SK-N-SH (cell line): ENCODE measurements at places on chromosomes 12 and 14.
A peak's percentile ranks its signal among the peaks of the same experiment; 100 is the strongest.

- H3K36me3 ChIP-seq, result no peaks in the 10 kb centered on the region
- H3K27ac ChIP-seq, result no peak overlapping the region
- DNase-seq, result peak; percentile 55
Measured at GRCh38 chr12:98998697-98999299, 353.7 kb downstream of the APAF1 start.

DNA sequence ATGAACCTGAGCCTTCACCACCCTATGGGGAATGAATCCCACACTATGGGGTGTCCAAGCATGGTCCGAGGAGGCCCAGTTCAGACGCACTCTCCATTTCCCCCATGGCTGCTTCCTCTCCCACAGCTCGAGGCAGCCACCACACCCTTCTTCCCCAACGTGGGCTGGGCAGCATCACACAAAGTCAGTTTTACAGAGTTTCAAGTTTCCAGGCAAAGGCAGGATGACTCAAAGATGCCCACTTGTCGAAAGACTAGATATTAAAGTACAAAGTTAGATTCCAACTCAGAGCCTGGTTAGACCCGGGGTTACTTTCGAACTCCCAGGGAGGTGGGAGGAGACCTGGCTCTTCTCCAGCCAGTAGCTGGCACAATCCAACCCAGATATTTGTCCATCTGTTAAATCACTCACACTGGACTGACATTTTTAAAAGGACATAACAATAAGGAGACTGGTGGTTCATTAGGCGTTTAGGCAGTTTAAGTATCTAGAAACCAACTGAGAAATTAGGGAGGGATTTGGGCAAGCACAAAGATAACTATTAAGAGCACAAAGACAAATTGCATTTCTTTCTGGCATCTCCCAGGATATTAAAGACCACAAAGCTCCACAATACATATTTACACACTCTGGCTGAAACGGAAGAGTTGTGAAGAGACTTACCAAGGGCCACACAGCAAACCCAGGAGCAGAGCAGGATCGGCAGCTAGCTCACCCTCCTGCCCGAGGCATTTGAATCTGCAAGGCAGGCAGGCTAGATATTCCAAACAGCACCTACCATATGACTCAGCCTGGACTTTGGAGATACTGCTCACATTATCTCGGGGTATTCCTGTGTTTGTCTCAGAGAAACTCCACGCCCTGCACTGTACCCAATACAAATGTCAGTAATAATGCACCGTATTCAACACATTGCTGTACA lies 34.8 kb downstream of the TMCC3 start:
- 0 out of 2 replicates have a peak overlapping the region, but pooled peaks have one; percentile 9 for H3K4me3 ChIP-seq
- H3K36me3 ChIP-seq, result no peaks in the 10 kb centered on the region
- H3K4me1 ChIP-seq, result peaks cover 13% of the 10 kb centered on the region; the same call in 1 of the 2 replicates
- no peak for DNase-seq
- H3K27ac ChIP-seq, result no peak overlapping the region

DNA sequence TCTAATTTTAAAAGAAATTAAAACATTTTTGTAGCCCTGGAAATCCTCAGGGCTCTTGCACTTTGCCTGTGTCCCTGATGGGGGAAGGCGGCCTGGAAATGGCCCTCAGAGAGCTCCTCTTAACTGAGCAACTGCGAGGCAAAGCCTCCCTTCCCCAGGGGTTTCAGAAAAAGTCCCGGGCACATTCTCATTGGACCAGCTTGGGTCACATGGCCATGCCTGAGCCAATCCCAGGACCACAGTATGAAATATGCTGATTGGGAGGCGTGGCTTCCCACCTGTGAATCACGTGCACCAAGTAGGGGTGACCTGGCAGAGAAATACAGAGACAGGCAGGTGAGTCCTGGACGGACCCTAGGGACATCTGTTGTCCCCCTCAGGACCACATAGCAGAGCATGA lies 90.4 kb upstream of the SFSWAP start:
- H3K27me3 ChIP-seq, result no peaks in the 10 kb centered on the region
- H3K36me3 ChIP-seq, result no peaks in the 10 kb centered on the region
- no peak overlapping the region for H3K4me3 ChIP-seq
- peaks cover 15% of the 10 kb centered on the region; the same call in 1 of the 2 replicates for H3K4me1 ChIP-seq
- DNase-seq, result peak; percentile 58

- DNase-seq, result no peak
Measured at GRCh38 chr14:98160901-98161300, 1111.1 kb downstream of the BCL11B start.

DNA sequence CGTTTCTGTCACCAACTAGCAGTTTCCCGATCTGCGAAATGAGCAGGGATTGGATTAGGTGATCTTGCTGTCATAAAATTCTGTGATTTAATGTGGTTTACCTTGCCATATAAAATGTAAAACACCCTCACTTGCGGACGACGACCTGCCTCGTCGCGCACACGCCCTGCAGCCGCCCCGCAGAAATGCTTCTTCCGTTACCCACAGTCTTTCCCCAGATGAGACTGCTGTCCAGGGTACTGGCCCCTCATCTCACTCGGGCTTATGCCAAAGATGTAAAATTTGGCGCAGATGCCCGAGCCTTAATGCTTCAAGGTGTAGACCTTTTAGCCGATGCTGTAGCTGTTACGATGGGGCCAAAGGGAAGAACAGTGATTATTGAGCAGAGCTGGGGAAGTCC lies 17.7 kb upstream of the FOXJ2 start:
- H3K27ac ChIP-seq, result no peak overlapping the region
- H3K4me3 ChIP-seq, result no peak overlapping the region
- H3K36me3 ChIP-seq, result no peaks in the 10 kb centered on the region
- DNase-seq, result no peak
- no peaks in the 10 kb centered on the region for H3K4me1 ChIP-seq
- H3K27me3 ChIP-seq, result peaks cover 46% of the 10 kb centered on the region

DNA sequence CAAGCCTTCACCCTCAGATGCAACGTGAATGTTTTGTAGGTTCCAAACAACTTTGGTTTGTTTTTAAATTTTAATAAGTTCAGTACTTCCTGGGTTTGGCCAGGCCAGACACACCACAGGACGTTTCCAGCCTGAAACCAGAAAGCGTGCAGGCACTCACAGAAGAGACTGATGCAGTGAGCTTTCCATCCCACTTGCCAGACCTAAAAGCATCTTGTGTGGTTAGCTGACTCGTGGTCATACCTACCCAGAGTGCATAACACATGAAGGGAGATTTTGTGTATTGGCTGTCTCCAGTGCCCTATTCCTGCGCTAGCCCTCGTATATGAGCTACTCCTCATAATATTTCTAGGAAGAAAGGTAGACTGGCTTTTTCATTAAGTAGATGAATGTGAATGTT lies 297.3 kb upstream of the FAR2 start:
- no peaks in the 10 kb centered on the region for H3K4me1 ChIP-seq
- H3K36me3 ChIP-seq, result no peaks in the 10 kb centered on the region
- H3K27ac ChIP-seq, result no peak overlapping the region
- H3K27me3 ChIP-seq, result no peaks in the 10 kb centered on the region
- no peak for DNase-seq

GRCh38 chr14:69812711-69813110 lies 15.7 kb upstream of the SLC10A1 start:
- no peak overlapping the region for H3K27ac ChIP-seq
- peaks cover 4% of the 10 kb centered on the region; the same call in 1 of the 2 replicates for H3K27me3 ChIP-seq
- no peaks in the 10 kb centered on the region for H3K36me3 ChIP-seq
- no peak overlapping the region for H3K4me3 ChIP-seq
- DNase-seq, result no peak
- no peaks in the 10 kb centered on the region for H3K4me1 ChIP-seq

DNA sequence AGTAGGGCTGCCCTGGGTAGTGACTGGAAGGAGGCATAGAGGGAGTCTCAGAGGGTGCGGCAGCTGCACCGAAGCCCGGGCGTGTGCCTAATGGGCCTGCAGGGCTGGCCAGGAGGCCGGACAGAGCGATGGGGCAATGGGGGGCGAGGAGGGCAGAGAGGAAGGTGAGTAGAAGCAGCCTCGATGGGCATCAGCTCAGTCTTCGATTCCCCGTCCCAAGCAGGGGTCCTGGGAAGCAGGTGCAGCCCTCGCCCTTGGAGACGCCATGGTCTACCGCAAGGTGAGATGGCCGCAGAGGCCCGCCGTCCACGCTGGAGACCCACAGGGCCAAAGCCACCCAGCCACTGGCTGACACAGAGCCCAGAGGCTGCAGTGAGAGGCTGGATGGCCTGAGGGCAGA lies 70.8 kb downstream of the GALNT9 start:
- H3K36me3 ChIP-seq, result no peaks in the 10 kb centered on the region
- peaks cover 77% of the 10 kb centered on the region for H3K27me3 ChIP-seq
- no peak overlapping the region for H3K27ac ChIP-seq
- no peak for DNase-seq
- no peaks in the 10 kb centered on the region for H3K4me1 ChIP-seq

GRCh38 chr14:34926552-34926951 lies 51.4 kb upstream of the BAZ1A start:
- H3K36me3 ChIP-seq, result no peaks in the 10 kb centered on the region
- H3K4me3 ChIP-seq, result no peak overlapping the region
- no peaks in the 10 kb centered on the region for H3K27me3 ChIP-seq
- no peak for DNase-seq

GRCh38 chr12:125552295-125552694 lies 487.1 kb downstream of the AACS start:
- no peaks in the 10 kb centered on the region for H3K4me1 ChIP-seq
- no peaks in the 10 kb centered on the region for H3K27me3 ChIP-seq
- H3K27ac ChIP-seq, result no peak overlapping the region
- no peak overlapping the region for H3K4me3 ChIP-seq

- H3K36me3 ChIP-seq, result no peaks in the 10 kb centered on the region
- H3K4me1 ChIP-seq, result no peaks in the 10 kb centered on the region; the same call in 1 of the 2 replicates
- DNase-seq, result no peak
- H3K4me3 ChIP-seq, result no peak overlapping the region
Measured at GRCh38 chr12:121741743-121742142, 29.2 kb downstream of the TMEM120B start.

DNA sequence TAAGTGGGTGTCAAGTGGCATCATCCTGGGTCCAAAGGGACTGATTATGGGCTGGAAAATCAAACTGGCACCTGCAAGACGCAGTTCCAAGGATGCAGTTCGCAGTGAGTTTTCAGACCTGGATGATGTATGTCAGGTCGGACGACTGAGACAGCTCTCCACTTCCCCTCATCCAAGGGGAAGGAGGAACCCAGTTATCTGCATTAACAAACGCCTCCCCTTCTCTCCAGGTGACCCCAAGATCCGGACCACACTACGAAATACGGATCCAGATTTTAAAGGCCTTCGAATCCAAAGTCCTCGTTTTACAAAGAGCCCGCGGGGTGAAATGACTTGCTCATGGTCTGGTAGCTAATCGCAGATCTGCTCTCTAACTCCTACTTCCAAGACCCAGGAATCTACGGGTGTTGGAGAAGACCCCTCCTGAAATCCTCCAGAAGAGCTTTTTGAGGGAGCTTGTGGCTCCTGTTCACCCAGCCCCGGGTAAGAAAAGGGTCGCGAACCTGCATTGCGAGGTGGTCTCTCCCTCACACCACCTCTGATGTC lies 460 bp upstream of the SYNE2 start:
- peak overlapping the region; percentile 67; the same call in 1 of the 2 replicates for H3K27ac ChIP-seq
- peak; percentile 39 for DNase-seq
- peaks cover 22% of the 10 kb centered on the region for H3K4me1 ChIP-seq
- H3K4me3 ChIP-seq, result peak overlapping the region; percentile 83

DNA sequence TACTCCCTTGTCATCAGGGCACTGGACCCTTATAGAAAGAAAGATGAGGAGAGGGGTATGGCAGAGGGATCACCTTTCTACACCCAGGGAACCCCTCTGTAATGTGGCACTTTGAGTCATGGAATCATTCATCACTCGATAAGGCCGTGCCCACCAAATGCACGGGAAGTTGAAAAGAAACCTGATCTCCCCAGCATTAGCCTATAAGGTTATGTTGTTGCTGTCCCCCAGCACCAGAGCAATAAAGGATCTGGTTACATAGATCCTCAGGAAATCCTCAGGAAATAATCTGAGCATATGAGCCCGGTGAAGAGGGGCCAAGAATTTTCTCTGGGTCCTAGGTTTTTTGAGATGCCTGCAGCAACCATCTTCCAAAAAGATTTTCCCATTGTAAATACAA lies 148.8 kb upstream of the CRY1 start:
- no peaks in the 10 kb centered on the region for H3K36me3 ChIP-seq
- no peak overlapping the region for H3K27ac ChIP-seq
- H3K4me1 ChIP-seq, result no peaks in the 10 kb centered on the region
- H3K4me3 ChIP-seq, result no peak overlapping the region
- no peak for DNase-seq

DNA sequence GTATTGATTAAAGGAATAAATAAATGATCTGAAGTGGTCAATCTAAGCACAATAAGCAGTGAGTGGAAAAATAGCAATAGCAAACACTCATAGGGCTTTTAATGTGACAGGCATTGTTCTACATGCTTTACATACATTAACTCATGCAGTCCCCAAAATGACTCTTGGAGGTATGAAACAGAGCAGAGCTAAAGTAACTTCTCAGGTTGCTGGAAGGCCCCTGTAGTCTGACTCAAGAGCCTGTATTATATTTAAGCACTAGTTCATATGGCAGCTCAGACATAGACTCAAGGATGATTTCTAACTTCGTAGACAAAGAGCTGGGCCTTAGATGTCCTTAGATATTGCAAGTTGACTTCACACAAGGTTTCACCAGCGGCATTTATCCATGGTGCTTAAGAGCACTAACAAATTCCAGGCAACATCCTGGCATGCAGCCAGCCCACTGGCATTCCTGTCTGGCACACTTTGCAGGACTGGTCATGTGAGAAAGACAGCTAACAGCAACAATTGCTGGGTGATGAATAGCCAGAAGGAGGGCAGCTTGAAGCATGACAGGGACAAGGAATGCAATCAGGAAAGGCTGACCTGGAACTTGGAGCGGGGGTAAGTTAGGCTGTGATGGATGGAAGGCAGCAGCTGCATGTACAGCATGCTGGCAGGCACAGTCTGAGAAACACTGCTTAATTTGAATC lies 22.9 kb upstream of the KTN1 start:
- H3K4me3 ChIP-seq, result no peak overlapping the region
- no peaks in the 10 kb centered on the region for H3K36me3 ChIP-seq
- peaks cover 6% of the 10 kb centered on the region; the same call in 1 of the 2 replicates for H3K4me1 ChIP-seq
- H3K27me3 ChIP-seq, result no peaks in the 10 kb centered on the region
- DNase-seq, result peak; percentile 66
